ENCODE measurements at places on chromosomes 7 and 10.

- no peak for DNase-seq
These were observed 13.1 kb upstream of the FAM20C start for GRCh38 chr7:179209-179681.

DNA sequence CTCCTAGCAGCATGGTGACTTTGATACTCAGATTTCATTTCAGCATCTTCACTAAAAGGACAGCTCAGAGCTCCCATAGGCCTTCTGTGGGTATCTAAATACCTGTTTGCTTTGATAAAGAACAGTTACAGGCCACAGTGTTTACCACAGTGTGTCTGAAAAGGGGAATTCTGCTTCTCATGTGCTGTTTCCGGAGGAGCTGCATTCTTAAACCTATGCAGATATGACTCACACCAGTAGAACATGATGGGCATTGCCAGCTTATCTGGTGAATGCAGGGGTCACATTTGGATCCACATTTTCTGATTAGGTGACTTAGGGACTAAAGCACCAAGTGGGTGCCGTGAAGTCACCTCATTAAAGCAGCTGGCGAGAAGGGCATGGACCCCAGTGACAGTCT lies 52.6 kb downstream of the TRRAP start:
- DNase-seq: no peak

GRCh38 chr10:29023678-29024077 lies 265.2 kb upstream of the LYZL1 start:
- no peak for DNase-seq

DNA sequence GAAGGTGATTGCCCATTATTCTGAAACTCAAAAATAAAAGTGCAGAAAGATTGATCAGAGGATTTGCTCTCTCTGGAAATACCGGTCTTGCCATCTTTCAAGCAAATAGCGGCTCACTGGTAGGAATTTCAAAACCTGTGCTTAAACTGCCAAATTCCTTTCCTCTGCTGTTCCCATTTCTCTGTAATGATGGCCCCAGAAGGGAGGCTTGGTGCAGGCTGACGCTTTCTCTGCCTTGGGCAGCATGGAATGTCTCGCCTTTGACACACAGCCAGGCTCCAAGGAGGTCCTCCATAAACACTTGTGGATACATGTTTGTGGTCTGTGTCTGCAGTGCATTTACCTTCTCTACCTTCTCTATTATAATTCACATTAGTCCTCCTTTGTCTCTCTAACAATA lies 146.8 kb downstream of the HIBADH start:
- DNase-seq: no peak

DNA sequence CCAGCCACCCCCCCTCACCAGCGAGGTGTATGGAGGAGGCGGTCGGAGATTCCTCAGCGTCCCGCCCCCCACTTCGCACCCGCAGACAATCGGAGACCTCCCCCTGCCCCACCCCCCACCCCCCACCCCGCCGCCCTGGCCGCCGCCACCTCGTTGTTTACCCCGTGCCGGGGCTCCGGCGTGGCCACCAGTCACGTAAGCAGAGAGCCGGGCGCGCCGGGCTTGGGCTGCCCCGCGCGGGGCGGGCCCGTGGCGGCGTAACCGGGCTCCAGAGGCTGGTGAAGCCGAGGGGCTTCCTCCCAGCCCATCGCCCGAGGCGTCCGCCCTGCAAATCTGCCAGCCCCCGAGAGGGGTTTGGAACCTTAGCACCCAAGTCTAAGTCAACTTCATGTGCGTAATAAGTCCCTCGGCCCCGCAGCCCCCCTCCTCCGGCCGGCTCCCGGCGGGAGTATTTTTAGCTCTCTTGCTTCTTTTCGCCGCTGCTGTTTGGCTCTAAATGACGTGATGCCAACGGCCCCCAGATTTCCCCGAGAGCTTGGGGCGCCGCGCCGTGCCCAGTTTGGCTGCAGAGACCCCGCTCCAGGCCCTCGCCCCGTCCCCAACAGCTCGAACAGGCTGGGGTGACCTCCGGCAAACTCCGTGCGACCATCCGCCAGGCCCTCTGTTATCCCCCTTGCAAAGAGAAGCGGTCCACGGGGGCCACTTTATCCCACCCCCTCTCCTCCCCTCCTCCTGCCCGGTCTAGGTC lies 2.7 kb downstream of the MXI1 start:
- DNase-seq: peak; percentile 49

All from 8988T (cell line).